Activated CD4-positive, alpha-beta memory T cell treated with anti-CD3 and anti-CD28 coated beads for 36 hours (primary cell): ENCODE measurements at places on chromosomes 3 and 15. TPM values are rescaled to one million over a fixed set of nuclear protein-coding genes. Genes with fewer than 3 reads are reported as not detected.

GRCh38 chr3:58027704-58028317 lies 19.6 kb downstream of the FLNB start:
- DNase-seq, result no peak
- no peak overlapping the region for H3K27ac ChIP-seq
- H3K4me1 ChIP-seq, result peaks cover 34% of the 10 kb centered on the region
- H3K36me3 ChIP-seq, result no peaks in the 10 kb centered on the region

DNA sequence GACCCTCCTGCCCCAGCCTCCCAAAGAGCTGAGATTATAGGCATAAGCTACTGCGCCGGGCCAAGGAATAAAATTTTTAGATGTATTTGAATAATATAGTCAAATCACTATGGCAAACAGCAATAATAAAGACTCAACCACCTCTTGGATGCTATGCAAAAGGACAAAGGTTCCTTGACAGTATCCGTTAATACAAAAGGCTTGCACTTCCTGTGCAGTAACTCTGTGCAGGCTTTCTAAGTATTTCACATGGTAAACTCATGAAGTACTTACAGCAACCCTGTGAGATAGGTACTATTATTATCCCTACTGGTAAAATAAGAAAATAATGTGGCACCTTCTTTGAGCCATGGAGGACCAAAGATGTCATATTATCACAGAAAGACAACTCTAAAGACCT lies 86.8 kb downstream of the SHQ1 start:
- H3K27ac ChIP-seq, result no peak overlapping the region
- no peak for DNase-seq
- H3K27me3 ChIP-seq, result no peaks in the 10 kb centered on the region
- H3K4me1 ChIP-seq, result peaks cover 25% of the 10 kb centered on the region

- H3K27me3 ChIP-seq, result no peaks in the 10 kb centered on the region
- no peak overlapping the region for H3K27ac ChIP-seq
- no peak for DNase-seq
- H3K4me3 ChIP-seq, result no peak overlapping the region
- H3K4me1 ChIP-seq, result no peaks in the 10 kb centered on the region
- no peaks in the 10 kb centered on the region for H3K36me3 ChIP-seq
These were observed 284.4 kb downstream of the RBMS3 start for GRCh38 chr3:29565236-29565635.

- no peak for DNase-seq
- H3K36me3 ChIP-seq, result no peaks in the 10 kb centered on the region
- no peak overlapping the region for H3K4me3 ChIP-seq
- no peak overlapping the region for H3K27ac ChIP-seq
- H3K27me3 ChIP-seq, result no peaks in the 10 kb centered on the region
- H3K4me1 ChIP-seq, result no peaks in the 10 kb centered on the region
These were observed 125.5 kb upstream of the ADAMTS9 start for GRCh38 chr3:64813326-64813725.

DNA sequence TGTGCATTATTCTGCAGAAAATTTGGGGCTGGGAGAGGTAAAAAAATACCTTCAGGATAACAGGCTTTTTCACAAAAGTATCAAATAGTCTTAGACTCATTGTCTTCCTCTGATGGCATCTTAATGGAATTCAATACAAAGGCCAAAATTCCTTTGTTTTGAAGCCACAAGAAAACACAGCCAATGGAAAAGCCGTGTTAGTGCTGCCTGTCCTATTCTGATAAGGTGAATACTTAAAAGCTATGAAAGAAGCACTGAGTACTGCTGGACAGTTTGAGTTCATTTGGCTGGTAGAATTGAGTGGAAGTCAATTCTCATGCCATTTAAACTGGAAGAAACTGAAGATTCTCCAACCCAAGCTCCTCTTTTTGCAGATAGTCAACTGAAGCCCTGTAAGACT lies 395.3 kb upstream of the TPRG1 start:
- H3K27me3 ChIP-seq, result no peaks in the 10 kb centered on the region
- no peaks in the 10 kb centered on the region for H3K4me1 ChIP-seq
- no peak for DNase-seq
- no peak overlapping the region for H3K4me3 ChIP-seq
- no peak overlapping the region for H3K27ac ChIP-seq

The NTRK3 gene
- 0.78 TPM for total RNA-seq

The HRH1 gene
- 2.9 TPM for total RNA-seq

The TFRC gene
- total RNA-seq, result 347 TPM

The GOLGA6L7 gene
- total RNA-seq, result not detected
